GDM1 (cell line): ENCODE measurements at places on chromosomes 12 and 14.

DNA sequence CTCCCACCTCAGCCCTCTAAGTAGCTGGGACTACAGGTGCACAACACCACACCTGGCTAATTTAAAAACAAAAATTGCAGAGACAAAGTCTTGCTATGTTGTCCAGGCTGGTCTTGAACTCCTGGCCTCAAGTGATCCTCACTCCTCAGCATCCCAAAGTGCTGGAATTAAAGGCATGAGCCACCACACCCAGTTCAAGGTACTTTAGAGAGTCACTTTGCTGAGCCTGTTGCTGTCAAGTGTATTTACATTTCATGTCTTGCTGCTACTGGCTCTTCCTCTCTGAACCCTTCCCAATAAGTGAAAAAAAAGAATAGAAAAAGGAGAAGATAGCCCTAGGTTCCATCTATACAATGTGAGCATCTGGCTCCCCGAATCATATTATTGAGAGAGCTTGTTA is 38.4 kb downstream of the SLCO1A2 start:
- DNase-seq, result no peak

DNA sequence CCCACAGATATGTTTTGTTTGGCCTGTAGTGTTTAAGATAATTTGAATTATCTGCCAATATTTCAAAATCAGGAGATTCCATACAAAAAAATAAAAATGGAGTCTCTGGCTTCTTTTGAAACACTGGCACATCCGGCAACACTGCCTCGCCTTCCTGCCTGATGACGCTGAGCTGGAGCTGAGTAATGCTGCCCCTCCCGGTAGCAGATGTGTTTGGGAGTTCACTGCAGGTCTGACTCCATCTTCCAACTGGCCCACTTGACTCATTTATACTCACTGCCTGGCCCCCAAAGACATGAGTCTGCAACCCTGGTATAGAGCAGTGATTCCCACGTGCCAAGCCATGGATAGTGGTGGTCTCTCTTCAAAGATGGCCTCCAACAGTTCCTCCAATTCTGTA is 7.4 kb downstream of the CIT start:
- DNase-seq, result no peak

DNA sequence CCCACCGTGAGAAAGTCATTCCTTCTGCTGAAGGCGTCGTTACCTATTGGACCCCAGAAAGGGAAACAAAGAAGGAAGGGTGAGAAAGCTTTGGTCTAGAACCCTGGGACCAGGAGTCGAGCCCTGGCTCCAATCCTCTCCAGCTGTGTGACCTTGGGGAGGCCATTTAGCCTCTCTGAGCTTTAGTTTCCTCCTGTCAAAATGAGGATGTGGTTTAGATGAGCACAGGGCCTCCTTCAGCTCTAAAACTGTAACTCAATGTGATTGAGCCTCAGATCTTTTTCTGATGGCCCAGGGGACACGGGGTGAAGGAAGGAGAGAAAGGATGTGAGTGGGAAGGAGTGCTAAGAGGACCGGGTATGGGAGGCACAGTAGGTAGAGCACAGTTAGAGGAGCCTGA is 7.7 kb downstream of the JDP2 start:
- no peak for DNase-seq

DNA sequence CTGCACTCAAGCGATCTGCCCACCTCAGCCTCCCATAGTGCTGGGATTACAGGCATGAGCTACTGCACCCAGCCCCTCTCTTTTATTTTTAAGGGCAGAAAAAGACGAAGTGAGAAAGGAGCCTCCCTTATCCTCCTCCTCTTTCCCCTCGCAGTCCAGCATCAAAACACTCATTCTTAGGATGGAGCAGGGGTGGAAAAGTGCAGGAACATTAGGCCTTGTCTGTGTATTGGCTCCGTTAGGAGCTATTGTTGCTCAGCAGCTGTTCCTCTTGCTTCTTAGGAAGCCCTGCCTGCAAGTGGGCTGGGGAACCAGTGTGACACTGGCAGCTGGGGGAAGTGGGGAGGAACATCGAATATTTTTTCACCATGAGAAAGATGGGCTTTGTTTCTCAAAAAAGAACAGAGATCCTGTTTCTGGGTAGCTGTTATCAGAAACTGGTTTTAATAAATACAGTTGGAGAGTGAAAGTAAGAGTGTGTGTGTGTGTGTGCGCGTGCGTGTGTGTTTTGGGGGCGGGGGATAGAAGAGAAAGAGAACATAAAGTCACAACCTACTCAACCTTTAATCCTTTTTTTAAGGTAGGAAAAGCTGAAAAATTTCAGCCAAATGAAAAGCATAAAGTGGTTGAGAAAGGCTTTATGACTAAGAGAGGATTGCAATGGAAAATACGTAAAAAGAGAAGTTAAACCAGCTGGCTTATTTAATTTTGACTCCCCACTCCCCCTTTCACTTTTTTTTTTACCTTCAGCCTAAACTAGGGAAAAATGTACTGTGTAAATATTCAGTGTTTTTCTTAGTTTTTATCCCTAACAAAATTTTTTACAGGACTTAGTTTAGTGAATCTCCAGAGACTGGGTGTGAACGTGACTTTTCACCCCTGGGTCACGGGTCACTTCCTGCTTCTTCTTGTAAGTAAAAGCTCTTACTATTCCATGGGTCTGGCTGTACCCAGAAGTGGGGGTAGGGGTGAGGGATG is 197.2 kb upstream of the PLEKHG7 start:
- DNase-seq, result peak; percentile 16

- DNase-seq, result no peak
Observed at GRCh38 chr14:104359301-104359968, 220.1 kb upstream of the C14orf180 start.

DNA sequence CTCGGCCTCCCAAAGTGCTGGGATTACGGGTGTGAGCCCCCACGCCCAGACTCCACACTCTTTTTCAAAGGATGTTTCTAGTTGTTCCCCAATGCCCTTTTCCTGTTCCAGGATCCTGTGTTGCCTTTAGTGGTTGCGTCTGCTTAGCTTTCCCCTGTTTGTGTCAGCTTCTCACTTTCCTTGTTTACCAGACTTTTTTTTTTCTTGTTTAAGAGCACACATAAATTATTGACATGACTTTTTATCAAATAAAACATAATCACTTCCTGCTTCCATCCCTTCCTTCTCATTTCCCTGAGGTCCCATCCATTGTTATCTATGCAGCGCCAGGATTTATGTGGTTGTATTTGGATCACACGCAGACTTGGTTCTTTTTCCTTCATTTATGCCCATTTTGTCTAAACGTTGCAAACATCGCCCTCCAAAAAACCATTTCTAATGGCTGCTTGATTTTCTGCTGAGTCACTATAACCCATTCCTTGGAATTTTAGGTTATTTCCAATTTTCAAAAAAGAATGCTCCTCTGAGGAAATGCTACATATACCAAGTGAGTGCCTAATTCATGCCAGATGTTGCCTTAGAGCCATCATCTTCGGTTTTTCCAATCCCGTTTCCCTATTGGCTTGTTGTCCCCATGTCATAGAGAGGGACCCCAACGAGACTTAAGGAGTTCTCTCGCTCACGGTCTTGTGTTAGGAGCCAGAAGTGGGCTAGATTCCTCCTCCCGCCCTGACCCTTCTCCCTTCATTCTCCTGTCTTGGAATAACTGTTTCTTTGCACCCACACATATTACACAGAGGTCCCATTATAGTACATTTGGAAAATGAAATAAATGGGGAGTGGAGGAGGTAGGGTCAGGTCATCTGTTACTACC is 13.5 kb upstream of the CYP46A1 start:
- no peak for DNase-seq

DNA sequence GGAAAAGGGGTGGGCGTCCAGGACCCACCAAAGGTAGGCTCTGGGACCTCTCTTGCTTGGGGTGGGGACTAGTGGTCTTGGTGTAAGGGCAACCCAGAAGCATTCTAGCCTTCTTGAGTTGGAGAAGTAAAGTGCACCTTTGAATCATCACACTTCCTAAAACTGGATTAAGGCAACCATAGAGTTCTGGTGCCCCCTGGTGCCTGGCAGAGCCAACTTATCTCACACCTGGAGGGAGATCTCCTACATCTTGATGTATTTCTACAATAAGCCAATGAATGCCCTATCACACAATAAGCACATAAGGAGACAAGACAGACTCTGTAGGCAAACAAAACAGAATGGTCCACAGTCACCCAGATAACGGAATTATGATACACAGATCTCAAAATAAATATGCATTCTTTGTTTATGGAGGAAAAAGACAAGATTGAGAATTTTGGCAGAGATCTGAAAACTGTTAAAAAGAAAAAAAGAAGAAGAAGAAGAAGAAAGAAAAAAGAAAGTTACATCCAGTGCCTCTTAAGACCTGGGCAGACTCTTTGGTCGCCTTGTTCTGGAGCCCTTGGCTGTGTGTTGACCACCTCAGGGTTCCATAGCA is 95.9 kb upstream of the PPP2R5C start:
- DNase-seq, result peak; percentile 33

DNA sequence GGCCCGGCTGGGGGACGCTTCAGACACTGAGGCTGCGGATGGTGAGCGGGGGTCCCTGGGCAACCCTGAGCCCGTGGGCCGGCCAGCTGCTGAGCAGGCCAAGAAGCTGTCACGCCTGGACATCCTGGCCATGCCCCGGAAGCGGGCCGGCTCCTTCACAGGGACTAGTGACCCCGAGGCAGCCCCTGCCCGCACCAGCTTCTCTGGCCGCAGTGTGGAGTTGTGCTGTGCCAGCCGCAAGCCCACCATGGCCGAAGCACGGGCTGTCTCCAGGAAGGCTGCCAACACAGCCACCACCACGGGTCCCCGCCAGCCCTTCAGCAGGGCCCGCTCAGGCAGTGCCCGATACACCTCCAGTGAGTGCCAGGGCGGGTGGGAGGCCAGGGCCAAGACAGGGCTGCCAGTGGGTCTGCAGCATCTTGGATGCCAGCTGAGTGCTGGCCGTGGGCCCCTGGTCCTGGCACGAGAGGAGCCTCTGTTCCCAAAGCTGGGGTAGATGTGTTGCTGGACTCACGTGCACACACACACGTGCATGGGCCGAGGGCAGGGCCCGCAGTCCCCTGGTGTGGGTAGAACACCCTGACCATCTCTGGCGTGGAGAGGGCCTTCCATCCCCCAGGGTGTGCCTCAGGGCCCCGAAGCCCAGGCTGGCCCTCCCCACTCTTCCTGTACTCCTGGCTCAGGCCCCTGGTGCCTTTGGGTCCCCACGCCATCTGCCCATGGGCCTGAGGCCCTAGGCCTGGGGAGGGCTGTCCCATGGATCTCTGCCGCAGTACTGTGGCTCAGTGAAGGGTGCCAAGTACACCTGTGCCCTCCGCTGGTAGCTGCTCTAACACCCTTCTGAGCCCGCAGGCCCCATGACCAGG is 22.8 kb downstream of the CEP170B start:
- DNase-seq, result no peak

DNA sequence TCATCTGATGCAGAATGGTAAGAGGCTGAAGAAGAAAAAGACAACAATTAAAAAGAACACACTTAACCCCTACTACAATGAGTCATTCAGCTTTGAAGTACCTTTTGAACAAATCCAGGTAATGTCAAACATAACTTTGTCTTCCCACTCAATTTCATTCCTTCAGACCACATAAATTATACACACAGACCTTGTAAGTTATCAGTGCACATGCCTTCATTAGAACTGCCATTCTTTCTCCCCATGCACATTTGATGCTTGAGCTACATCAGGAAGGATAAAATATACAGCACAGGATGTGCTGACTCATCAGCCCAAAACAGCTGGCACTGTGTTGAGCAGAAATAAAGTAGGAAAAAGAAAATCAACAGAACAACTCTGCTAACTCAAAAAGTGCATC is 246.7 kb downstream of the PAWR start:
- no peak for DNase-seq

DNA sequence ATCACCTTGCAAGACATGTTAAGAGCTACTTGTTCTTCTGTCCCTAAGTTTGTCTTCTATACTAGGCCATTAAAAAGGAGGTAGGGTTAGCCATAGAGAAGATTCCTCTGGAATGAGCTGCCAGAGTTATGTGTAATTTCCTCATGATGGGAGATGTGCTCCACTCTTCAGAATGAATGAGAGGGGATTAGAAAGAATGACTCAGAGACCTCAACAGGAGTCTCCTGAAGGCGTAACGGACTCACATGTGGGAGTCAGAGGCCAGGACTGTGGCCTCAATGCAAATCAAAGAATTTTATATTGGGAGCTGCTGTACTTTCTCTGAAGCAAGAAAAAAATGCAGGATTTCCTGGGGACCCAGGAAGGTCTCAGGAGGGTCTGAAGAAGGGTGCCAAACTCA is 87.8 kb upstream of the ATXN7L3B start:
- no peak for DNase-seq

DNA sequence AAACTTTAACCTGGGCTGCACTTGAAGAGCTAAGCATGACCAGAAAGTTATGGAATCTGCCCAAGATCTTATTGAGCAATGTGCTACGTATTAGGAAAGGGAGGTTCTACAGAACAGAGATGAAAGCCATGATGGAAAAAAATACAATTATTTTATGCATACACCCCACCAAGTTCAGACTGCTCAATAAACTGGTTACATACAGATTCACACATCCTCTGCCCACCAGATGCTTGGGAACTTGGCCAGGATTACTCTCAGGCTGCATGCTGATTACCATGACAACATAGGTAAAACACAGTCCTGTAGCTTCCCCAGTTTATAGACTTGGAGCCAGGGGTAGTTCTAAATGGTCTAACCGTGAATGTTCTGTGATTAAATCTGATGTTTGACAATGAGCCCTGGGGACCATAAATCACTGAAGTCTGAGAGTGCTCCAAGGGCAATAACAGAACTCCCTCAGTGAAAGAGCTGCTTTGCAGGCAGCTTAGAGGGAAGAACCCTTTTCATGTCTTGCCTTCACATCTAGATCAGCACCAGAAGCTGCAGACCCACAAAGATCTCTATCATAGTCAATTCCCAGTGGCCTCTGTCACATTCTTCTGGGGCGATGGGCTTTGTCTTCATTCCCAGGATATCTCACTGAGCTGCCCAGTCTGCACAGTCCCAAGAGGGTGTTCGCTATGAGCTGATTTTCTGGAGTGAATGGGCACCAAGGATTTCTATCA is 232.2 kb downstream of the EMP1 start:
- no peak for DNase-seq

DNA sequence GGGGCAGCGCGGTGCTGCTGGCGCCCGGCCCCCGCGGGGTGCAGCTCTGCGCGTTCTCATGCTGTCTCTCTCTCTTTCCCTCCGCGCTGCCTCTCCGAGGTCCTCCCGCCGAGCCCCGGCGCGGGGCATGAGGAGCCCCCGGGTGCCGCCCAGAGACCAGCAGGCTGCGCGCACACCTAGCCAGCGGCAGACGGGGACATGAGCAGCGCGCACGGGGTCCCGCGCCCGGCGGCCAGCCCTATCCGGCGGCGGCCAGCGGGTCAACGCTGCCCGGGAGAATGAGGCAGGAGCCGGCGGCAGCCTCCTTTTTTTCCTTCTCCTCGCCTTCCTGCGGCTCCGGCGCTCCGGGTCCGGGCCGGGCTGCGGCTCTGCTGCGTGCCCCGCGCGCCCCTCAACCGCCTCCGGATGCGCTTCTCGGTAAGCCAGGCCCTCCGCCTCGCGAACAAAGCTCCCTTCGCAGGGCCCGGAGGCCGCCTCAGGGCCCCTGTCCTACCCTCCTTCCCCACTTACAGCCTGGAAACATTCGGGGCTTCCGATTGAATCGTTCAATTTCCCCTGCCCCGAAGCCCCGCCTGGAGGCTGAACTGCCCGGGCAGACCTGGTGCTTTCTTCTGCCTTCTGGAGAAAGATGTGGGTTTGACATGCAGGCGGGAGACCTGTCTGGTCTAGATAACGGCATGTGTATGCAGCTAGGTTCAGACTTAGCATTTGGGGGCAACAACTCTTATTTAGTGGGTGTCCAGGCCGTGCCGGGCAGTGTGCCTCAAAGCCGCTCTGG is at the start of gene TUNAR:
TUNAR (plus strand) TSS at position 72 of the 778 bp plus-strand sequence.
- no peak for DNase-seq

- DNase-seq, result peak; percentile 44
Observed at GRCh38 chr14:22391908-22392565, 197.0 kb downstream of the DAD1 start.

- DNase-seq, result no peak
Observed at GRCh38 chr12:90229407-90230170, 521.0 kb upstream of the ATP2B1 start.
